Midbrain (tissue), 1 donor: ENCODE measurements at places on chromosomes 6 and 20.

GRCh38 chr20:21615617-21616080 lies 89.8 kb upstream of the PAX1 start:
- peak; percentile 89 for DNase-seq

DNA sequence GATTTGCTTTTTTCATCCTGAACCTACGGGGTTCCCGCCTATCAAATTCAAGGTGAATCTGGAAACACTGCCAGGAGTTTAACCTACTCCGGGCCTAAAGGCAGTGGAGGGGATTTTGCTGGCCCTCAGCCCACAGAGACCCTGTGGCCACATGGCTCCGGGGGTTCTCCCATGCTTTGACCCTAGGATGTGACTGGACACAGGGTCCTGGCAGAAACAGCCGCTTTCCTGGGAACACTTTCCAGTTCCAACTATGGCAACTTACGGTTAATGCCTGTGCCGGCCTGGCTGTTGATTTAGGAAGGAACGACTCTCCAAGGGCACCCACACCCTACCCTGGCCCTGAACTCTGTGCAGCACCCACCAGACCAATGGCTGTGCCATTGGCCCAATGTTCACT lies 141.7 kb upstream of the RPS6KA2 start:
- DNase-seq: no peak

GRCh38 chr6:104014163-104014959 lies 845.4 kb downstream of the HACE1 start:
- no peak for DNase-seq

DNA sequence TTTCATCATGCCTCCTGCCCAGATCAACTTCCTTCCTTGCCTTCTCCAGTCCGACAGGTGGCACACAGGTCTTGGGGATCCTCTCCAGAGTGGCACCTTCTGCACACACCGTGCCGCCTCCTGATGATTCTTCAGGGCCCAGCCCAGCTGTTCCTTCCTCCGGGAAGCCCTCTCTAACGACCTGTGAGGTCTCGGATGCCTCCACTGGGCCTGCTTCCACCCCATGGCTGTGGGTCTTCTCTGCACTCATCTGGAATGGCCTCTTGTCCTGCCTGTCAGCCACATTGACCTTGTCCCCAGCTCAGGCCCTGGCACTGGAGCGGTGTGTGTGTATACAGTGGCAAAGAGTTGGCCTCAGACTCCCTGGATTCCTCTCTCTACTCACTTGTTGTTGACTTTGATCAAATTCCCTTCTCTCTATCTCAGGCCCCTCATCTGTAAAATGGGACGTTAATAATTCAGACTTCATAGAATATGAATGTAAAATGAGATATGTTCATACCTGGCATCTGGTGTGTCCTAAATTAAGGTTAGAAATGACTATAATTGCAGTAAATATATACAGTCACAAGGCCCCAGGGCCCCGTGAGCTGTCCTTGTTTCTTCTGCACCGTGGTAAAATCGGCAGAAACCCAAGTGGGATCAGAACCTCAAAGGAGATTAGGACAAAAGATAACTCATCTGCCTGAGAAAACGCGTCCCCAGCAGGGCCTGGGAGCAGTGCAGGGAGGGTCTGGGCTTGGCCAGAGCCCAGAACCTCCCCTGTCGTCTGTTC lies 1.5 kb downstream of the FAM210B start:
- no peak for DNase-seq

- DNase-seq: no peak
These were observed 7.0 kb upstream of the RIN2 start for GRCh38 chr20:19750907-19751636.

GRCh38 chr6:89007209-89008000 lies 44.0 kb upstream of the RNGTT start:
- DNase-seq: no peak

DNA sequence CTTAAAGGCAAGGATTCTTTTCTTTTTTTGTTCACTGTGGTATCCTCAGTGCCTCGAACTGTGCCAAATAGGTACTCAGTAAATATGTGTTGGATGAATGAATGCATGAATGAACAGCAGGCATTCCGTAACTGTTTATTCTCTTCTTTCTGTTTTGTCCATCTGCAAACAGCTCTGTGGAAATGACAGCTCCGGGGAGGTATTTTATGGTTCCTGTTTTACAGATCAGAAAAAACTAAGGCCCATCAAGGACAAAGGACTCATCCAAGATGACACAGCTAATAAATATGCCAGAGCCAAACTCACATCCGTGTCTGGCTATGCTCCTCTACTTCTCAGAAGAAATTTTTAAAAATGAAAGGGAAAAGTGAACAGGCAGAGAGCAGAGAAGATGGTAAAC lies 21.0 kb downstream of the JPH2 start:
- no peak for DNase-seq
